Tongue (tissue), 3 donors: ENCODE measurements at places on chromosomes 4 and X.

- no peak for DNase-seq
Observed at GRCh38 chr4:106038908-106039307, 143.6 kb downstream of the NPNT start.

GRCh38 chrX:148613636-148614035 is 113.2 kb downstream of the AFF2 start:
- no peak for DNase-seq

DNA sequence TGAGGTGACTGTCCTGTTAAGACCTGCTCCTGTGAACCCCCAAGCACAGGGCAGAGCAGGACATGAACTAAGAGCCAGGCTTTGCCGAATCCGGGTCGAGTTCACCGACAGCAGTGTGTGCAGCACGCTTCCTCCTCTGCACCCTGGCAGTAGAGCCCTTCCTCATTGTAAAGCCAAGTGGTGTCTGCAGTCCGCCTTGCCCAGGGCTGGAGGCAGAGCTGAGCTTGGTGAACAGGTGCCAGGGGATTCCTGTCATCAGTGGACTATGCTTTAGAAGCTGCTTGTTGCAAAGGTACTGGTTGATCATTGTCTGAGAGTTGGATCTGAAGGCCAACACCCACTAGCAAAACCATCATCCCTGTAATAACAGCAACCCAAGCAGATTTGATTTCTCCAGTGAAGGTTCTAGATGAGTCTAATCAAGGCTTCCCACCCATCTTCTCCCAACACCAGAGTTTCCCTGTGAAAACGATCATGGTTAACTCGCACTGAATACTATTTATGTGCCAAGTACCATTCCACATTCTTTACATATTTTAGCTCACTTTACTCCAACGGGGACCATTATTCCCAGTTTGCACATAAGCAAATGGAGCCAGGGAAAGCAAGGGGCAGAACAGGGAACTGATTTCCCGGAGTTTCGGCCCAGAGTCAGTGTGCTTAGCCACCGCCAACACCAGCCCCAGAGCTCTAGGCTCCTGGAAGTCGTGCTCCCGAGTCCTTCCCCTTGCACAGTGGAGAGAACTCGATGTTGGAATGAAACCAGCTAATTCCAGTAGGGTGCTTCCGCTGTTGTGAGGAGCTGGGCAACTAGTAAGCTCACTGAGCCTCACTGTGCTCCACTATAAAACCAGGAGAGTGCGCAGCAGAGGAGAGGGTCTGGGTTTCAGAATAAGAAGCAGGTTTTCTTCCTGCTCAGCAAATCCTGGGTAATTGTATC is 1.4 kb upstream of the SLC34A2 start:
- peak; percentile 22 for DNase-seq

- no peak for DNase-seq
Observed at GRCh38 chr4:121114756-121115155, 42.4 kb upstream of the NDNF start.

DNA sequence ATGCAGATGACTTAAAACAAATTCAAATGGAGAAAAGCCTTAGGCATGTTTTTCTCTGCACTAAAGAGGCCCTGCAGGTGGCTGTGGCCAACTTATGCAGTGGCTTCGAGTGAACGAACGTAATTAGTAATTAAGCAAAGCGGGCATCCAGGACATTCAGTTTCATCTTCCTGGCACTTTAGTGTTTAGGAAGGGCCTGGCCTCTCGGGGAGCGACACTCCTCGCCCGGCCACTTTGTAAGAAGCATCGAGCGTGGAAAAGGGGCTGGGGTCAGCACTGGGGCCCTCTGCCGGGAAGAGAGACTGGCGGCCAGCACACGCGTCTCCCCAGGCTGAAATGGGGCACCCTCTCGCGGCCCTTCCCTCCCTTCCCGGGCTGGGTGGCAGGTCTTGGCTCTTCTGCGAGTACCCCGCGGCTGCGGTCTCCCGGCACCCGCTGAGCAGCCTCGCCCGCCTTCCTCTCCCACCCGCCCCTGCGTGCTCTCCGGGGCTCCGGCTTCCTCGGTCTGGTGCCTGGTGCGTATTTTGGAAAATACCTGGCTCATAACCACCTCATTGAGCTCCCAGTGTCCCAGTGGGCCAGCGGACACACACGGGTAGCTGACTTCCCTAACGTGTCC is 677 bp upstream of the CYP4V2 start:
- no peak for DNase-seq

GRCh38 chrX:10112510-10112909 is 44.3 kb upstream of the CLCN4 start:
- peak; percentile 56 for DNase-seq

- DNase-seq: no peak
Observed at GRCh38 chrX:105981772-105982485, 56.6 kb downstream of the SERPINA7 start.

- DNase-seq: peak; percentile 95
Observed at GRCh38 chr4:138870737-138871554, 144.6 kb upstream of the NOCT start.

DNA sequence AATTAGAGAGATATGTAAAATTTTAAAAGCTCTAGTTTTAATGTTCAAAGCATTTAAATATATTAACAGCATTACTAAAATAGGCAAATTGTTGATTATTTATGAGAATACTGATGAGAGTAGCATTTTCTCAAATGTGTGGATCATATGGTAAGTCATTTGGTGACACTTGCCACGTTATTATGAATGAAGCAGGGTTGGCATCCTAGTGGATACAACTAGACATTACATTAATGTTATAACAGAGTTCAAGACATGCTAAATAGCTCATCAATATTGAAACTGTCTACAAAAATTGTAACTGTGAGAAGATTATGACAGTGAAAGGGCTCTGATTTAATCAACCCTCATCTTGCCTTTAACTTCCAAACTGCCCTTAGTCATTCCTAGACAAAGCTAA is 171.1 kb downstream of the PDGFC start:
- DNase-seq: no peak

GRCh38 chrX:19660604-19661255 is 145.4 kb upstream of the MAP3K15 start:
- DNase-seq: peak; percentile 40

DNA sequence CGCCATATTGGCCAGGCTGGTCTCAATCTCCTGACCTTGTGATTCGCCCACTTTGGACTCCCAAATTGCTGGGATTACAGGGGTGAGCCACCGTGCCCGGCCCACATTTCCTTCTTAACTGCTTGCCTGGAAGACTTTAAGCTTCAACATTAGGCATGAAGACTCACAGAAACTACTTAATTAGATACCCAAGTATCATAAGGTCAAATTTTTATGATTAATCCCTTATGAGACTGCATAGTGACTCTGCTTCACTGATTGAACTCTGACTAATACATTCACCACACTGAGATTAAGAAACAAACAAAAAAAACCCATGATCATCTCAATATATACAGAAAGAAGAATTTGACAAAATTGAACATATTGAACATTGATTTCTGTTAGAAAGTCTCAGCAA is 87.4 kb upstream of the KCTD8 start:
- no peak for DNase-seq

DNA sequence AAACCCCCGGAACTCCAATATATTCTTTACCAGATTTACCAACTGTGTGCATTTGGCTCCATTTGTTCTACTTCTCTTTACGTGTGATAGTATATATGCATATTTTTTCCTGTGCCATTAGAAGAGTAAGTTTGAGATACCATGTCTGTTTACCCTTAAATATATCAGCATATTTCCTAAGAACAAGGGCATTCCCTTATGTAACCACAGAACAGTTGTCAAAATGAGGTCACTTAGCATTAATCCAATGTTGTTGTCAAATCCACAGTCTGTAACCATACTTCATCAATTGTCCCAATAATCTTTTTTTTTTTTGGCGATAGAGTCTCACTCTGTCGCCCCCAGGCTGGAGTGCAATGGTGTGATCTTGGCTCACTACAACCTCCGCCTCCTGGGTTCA is 55.2 kb downstream of the TBC1D14 start:
- no peak for DNase-seq

DNA sequence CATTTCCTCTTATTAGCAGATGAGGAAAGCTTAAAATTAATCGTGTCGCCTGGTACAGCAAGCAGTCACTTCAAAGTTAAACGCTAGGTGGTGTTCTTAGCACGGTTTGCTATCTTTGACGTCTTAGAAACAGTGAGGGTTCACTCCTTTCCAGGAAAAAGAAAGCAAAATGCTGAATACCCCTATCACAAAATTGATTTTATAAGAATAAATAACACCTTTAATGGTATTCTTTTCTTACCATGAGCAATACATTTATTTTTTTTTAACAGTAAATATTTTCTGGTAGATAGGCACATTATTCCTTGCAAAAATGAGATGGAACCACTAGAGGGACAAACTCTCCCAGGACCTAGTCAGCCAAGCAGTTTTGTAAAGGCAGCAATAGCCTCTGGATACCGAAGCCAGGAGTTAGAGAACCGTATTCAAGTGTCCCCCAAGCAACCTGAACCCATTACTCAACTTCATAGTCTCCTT is 153.9 kb downstream of the KDR start:
- peak; percentile 69 for DNase-seq

DNA sequence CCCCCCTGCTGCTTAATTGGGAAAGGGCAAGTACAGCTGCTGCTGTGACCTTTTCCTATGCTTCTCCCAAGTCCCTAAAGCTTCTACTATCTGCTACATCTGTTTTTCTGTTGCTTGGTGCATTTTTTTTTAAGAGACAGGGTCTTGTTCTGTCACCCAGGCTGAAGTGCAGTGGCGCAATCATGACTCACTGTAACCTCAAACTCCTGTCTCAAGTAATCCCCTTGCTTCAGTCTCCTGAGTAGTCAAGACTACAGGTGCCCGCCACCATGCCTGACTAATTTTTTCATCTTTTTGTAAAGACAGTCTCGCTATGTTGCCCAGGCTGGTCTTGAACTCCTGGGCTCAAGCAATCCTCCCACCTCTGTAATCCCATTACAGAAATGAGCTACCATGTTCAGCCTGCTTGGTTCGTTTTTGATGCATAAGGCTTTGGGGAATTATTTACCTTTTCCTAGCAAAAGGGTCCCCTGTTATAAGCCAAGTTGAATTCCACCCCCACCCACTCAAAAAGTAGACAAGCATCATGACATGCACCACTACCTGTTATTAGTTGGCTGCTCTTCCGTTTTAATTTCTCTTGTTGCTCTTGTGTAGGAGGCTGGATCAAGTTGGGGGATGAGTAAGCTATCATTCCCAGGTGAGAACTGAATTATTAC is 39.6 kb downstream of the DGKK start:
- DNase-seq: no peak
